ENCODE measurements at places on chromosomes 3 and 15. TPM values are rescaled to one million over a fixed set of nuclear protein-coding genes. Genes with fewer than 3 reads are reported as not detected.
A peak's percentile ranks its signal among the peaks of the same experiment; 100 is the strongest.

- peak; percentile 93 for DNase-seq
Observed at GRCh38 chr3:127547761-127548605, 42.5 kb downstream of the TPRA1 start.

DNA sequence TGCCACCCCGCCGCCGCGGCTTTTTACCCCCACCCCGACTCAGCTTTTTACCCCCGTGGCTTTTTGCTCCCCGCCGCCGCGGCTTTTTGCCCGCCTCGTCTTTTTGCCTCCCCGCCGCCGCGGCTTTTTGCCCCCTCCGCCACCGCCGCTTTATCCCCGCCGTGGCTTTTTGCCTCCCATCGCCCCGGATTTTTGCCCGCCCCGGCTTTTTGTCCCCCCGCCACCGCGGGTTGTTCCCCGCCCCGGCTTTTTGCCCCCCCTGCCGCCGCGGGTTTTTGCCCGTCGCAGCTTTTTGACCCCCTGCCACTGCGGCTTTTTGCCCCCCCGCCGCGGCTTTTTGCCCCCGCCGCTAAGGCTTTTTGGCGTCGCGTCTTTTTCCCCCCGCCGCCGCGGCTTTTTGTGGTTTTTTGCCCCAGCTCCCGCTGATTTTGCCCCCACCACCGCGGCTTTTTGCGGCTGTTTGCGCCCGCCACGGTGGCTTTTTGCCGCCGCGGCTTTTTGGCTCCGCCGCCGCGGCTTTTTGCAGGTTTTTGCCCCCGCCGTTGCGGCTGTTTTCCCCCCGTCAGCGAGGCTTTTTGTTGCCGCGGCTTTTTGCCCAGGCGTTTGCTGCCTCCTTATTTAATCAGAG is 597.2 kb downstream of the GOLGA6L6 start:
- no peak for DNase-seq

GRM2 gene
- total RNA-seq, result 0.03 TPM

DNA sequence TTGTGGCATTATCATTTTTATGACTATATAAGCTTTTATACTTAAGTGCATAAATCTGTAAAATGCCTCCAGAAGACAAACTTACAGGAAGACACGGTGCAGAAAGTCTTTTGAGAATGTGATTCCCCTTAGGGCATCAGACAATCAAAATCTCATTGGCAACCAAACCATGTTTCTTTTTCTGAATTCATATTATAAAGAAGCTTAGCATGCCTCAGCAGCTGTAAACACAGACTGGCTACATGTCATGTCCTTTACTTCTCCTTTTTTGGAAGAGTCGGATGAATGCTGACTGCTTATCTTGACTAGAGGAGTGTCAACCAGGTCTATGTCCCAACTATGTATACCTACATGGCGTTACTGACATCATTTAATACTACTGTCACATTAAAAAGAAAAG is 150.1 kb downstream of the PLD1 start:
- no peak for DNase-seq

GUCA1C gene
- not detected for total RNA-seq

DNA sequence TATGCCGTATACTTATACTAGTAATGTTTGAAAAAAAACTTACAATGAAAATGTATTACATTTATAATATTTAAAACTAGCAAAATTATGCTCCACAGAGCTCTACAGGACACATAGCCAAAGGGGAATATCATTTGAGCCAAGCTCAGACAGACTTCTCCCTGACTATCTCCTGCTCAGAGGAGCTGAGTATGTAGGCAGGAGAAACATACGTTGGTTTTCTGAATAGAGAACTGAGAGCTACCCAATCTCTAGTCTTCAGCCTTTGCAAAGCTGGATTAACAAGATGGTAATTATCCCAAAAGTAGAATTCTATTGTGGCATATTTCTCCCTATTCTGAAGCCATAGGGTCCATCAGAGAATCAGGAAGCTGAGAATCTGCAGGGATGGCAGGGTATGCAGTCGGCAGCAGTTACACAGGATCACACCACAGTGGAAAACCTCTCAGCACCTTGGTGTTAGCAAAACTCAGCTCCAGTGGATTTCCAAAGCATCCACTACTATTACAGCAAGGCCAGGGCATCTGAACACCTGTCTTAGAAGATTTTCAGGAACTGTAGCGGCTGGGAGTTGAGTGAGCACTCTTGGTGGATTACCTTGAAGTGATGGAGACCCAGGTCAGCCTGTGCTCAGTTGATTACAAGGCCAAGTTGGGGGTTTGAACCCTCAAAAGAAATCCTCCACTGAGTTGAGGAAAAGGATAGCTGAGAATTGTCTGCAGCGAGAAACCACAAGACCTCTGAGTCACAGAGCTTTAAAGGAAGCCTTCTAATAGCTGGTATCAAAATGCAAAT is 30.1 kb downstream of the GPR15 start:
- no peak for DNase-seq

GRCh38 chr3:54188176-54188791 is 65.9 kb downstream of the CACNA2D3 start:
- no peak for DNase-seq

GRCh38 chr3:26963361-26963743 is 340.8 kb downstream of the LRRC3B start:
- DNase-seq, result no peak

SEC62 gene
- total RNA-seq, result 78.0 TPM

CPN2 gene
- total RNA-seq, result 2.3 TPM

VPS33B gene
- total RNA-seq, result 4.2 TPM

STAC gene
- total RNA-seq, result 0.35 TPM

WDR93 gene
- not detected for total RNA-seq

DNA sequence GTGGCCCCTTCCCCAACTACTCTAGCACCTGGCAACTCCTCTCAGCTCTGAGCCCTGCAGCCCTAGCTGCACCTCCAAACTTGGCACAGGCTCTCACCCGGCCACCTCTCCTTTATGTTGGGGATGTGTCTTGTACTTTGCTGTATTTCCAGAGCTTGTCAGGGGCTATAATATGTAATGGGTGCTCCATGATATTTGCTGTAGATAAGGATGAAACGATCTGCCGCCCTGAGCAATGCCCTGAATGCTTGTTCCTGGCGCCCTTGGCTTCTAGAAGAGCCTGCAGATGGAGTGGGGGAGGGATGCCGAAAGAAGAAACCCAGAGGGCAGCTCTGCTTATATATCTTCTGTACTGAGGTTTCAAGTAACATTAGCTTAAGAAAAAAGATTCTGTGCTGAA is 35.9 kb upstream of the ZBTB38 start:
- DNase-seq, result no peak

Measured in Right ventricle myocardium inferior (tissue), 1 donor.